ENCODE measurements at places on chromosomes 4 and X. TPM values are rescaled to one million over a fixed set of nuclear protein-coding genes. Genes with fewer than 3 reads are reported as not detected.
A peak's percentile ranks its signal among the peaks of the same experiment; 100 is the strongest.

GRCh38 chrX:40074959-40075332 lies 22.8 kb downstream of the BCOR start:
- H3K4me3 ChIP-seq, result no peak overlapping the region
- no peaks in the 10 kb centered on the region for H3K27me3 ChIP-seq
- DNase-seq, result peak; percentile 34
- H3K27ac ChIP-seq, result no peak overlapping the region

GRCh38 chr4:38684271-38684670 lies 20.3 kb downstream of the KLF3 start:
- no peak overlapping the region for H3K4me3 ChIP-seq
- peaks cover 31% of the 10 kb centered on the region for H3K36me3 ChIP-seq
- no peak for DNase-seq
- H3K27me3 ChIP-seq, result no peaks in the 10 kb centered on the region
- no peak overlapping the region for H3K27ac ChIP-seq

- H3K27me3 ChIP-seq, result no peaks in the 10 kb centered on the region
- no peak overlapping the region for H3K4me3 ChIP-seq
- H3K36me3 ChIP-seq, result no peaks in the 10 kb centered on the region
- H3K4me1 ChIP-seq, result no peaks in the 10 kb centered on the region
Measured at GRCh38 chr4:95250544-95251137, 298.1 kb downstream of the UNC5C start.

DNA sequence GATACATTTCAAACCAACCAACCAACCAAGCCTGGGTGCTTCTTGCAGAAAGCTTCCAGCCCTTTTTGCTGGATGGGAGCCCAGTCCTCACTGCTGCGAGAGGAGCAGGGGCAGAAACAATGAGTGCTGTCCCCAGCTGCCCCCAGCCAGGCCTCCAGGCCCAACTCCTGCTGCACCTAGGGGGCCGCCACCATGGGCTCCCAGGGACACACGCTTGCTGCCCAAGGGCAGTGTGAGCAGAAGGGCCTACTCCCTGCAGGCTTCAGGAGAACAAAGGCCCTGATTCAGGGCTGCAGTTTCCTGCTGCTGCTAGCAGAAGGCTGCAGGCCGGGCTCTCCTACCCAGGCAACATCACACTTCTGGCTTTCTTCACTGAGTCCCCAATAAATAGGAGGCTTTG lies 37.7 kb upstream of the ENPP6 start:
- no peak overlapping the region for H3K27ac ChIP-seq
- H3K27me3 ChIP-seq, result no peaks in the 10 kb centered on the region
- H3K4me1 ChIP-seq, result no peaks in the 10 kb centered on the region
- no peak for DNase-seq
- no peaks in the 10 kb centered on the region for H3K36me3 ChIP-seq
- H3K4me3 ChIP-seq, result no peak overlapping the region

- H3K36me3 ChIP-seq, result peaks cover 4% of the 10 kb centered on the region
- no peaks in the 10 kb centered on the region for H3K27me3 ChIP-seq
- H3K4me1 ChIP-seq, result peaks cover 5% of the 10 kb centered on the region
- H3K27ac ChIP-seq, result no peak overlapping the region
Measured at GRCh38 chrX:72269671-72270251, 7.3 kb downstream of the RPS4X start.

DNA sequence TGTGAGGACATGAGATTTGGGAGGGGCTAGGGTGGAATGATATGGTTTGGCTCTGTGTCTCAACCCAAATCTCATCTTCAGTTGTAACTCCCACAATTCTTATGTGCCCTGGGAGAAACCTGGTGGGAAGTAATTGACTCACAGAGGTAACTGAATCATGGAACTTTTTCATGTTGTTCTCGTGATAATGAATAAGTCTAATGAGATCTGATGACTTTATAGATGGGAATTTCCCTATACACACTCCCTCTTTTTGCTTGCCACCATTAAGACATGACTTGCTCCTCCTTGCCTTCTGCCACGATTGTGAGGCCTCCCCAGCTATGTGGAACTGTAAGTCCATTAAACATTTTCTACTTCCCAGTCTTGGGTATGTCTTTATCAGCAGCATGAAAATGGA lies 253.2 kb upstream of the GK2 start:
- no peaks in the 10 kb centered on the region for H3K36me3 ChIP-seq
- H3K27ac ChIP-seq, result no peak overlapping the region
- H3K4me1 ChIP-seq, result no peaks in the 10 kb centered on the region
- no peak overlapping the region for H3K4me3 ChIP-seq

DNA sequence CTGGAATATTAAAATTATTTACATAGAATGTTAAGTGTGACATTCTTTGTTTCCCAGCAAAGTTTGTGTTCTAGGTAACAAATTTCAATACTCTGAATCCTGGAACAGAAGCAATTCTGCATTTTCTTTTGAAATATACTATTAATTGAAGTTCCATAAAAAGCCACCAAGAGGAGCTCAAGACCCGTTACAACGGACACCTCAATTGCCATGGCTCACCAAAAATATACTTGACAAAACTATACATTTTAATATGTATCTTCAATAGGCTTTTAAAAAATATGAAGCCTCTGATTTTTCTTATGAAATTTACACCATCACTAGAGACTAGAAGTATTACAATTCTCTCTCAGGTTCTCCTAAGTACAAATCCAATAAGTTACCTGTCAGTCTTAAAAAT lies 111.4 kb downstream of the NYX start:
- H3K36me3 ChIP-seq, result no peaks in the 10 kb centered on the region
- no peak overlapping the region for H3K4me3 ChIP-seq
- peaks cover 9% of the 10 kb centered on the region for H3K27me3 ChIP-seq
- DNase-seq, result no peak
- no peak overlapping the region for H3K27ac ChIP-seq

DNA sequence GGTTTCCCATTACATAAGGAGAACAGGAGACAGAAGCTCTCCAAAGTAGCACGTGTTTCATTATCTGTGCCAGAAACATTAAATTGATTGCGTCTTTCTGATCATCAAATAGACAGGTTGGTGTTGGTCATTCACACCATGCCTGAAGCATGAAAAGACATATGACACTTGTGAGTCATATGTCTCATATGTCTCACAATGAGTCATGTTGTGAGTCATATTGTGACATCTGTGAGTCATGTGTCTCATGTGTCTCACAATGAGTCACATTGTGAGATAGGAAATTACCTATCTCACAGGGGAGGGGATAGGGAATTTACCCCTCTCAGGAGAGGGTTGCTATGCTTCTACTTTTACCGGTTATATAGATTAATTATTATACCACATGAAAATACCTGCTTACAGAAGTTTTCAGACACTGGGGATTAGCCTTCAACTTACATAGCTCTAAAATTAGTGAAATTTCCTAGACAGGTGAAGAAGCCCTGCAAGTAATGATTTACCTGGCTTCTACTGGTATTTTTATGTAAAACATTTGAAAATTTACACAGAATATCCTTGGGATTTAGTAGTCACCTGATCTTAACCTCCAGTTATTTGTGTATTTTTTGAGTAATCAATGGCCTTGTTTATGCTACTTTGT lies 80.8 kb downstream of the NPFFR2 start:
- no peaks in the 10 kb centered on the region for H3K27me3 ChIP-seq
- no peaks in the 10 kb centered on the region for H3K4me1 ChIP-seq
- DNase-seq, result no peak
- no peaks in the 10 kb centered on the region for H3K36me3 ChIP-seq

GRCh38 chr4:90122355-90122748 lies 4.8 kb upstream of the CCSER1 start:
- DNase-seq, result no peak
- H3K4me3 ChIP-seq, result no peak overlapping the region
- H3K36me3 ChIP-seq, result no peaks in the 10 kb centered on the region
- H3K27ac ChIP-seq, result no peak overlapping the region

GRCh38 chrX:125436855-125437254 lies 117.2 kb downstream of the TEX13C start:
- no peak overlapping the region for H3K4me3 ChIP-seq
- no peaks in the 10 kb centered on the region for H3K27me3 ChIP-seq
- DNase-seq, result no peak
- H3K27ac ChIP-seq, result no peak overlapping the region
- no peaks in the 10 kb centered on the region for H3K4me1 ChIP-seq

- no peaks in the 10 kb centered on the region for H3K4me1 ChIP-seq
- H3K27ac ChIP-seq, result no peak overlapping the region
Measured at GRCh38 chr4:113106108-113106507, 56.7 kb downstream of the ANK2 start.

GRCh38 chr4:118340109-118340508 lies 12.7 kb downstream of the PRSS12 start:
- no peak for DNase-seq
- H3K4me3 ChIP-seq, result no peak overlapping the region
- no peaks in the 10 kb centered on the region for H3K27me3 ChIP-seq
- peaks cover 16% of the 10 kb centered on the region for H3K4me1 ChIP-seq
- no peak overlapping the region for H3K27ac ChIP-seq

GRCh38 chr4:78767350-78767749 lies 8.8 kb upstream of the BMP2K start:
- no peaks in the 10 kb centered on the region for H3K4me1 ChIP-seq
- H3K36me3 ChIP-seq, result no peaks in the 10 kb centered on the region
- no peak overlapping the region for H3K27ac ChIP-seq
- no peaks in the 10 kb centered on the region for H3K27me3 ChIP-seq

DNA sequence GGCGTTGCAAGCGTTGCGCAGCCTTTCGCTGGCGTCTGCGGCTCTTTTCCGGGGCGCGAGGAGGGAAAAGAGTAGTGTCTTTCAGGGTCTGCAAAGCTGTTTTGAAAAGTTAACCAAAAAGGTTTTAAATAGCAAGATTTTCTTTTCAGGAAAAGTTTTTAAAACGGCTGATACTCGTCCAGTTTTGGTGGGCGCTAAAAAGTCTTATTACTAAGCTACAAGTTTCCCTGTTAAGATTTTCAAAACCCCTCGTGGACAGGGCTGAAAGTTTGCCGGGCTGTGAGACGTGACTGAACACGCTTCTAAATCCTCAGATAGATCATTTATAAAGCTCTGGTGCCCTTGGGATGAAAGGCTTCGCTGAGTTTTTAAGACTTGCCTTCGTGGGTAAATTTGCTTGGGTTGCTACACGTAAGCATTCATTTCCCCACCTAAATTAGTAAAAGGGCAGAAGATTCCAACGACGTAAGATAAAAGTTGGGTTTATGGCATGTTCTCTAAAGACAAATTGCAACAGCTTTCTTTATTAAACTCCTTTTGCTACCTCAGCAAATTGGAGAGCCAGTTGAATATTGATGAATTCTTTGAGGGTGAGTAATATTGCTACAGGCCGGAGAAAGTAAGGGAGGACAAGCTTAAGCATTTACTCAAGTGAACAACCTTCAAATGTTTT lies 91.5 kb downstream of the HPRT1 start:
- DNase-seq, result no peak
- H3K27ac ChIP-seq, result no peak overlapping the region
- H3K27me3 ChIP-seq, result peaks cover 33% of the 10 kb centered on the region
- H3K4me1 ChIP-seq, result peaks cover 3% of the 10 kb centered on the region

DNA sequence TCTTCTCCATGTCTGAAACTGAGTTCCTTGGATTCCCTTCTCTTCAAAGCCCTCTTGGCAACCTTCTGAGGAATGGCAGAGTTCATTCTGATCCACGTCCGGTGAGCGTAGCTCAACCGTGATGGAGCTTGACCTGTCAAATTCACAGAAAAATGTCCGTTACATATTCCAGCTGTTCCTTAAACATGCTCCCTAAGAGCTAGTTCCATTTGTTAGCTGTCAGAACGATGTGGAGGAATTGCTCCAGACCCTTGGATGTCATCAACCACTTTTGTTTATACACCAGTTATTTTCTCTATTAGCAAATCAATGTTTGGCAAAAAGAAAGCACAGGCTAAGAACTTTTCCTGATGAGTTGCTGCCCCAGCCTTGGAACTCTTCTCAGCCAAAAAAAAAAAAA lies 50.1 kb downstream of the NHS start:
- no peaks in the 10 kb centered on the region for H3K4me1 ChIP-seq
- no peaks in the 10 kb centered on the region for H3K36me3 ChIP-seq
- no peaks in the 10 kb centered on the region for H3K27me3 ChIP-seq
- no peak overlapping the region for H3K4me3 ChIP-seq
- H3K27ac ChIP-seq, result no peak overlapping the region
- no peak for DNase-seq

DNA sequence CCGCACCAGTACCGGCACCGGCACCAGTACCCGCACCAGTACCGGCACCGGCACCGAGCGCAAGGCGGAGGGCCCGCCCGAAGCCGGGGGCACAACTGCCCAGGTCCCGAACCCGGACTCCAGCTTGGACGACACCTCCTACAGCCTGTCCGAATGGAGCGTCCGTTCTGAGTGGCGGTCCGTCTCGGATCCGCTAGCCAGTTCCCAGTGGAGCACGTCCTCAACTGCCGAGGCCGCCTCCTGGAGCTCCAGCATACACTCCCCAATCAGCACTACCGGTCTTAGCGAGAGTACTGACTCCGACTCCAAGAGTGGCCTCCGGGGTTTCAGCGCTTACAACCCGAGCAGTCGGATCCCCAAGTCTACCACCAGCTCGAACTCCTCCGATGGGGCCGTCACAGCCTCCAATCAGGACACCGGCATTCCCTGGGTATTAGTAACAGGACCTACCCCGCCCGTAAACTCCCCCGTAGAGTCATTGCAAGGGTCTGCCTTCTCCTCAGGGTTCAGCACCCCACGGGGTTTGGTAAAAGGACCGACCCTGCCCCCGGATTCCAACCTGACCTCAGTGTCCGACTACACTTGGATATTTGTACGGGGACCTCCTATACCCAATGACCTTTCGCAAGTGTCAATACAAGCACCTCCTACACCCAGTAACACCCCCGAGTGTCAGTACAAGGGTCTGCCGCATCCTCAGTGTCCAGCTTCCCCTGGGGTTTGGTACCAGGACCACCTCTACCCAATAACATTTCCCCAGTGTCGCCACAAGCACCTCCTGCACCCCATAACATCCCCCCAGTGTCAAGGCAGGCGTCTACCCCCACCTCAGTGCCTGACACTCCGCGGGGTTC lies 721 bp upstream of the MAOA start:
- peak; percentile 66 for DNase-seq
- H3K4me1 ChIP-seq, result no peaks in the 10 kb centered on the region
- peak overlapping the region; percentile 84 for H3K27ac ChIP-seq
- H3K36me3 ChIP-seq, result no peaks in the 10 kb centered on the region

GRCh38 chr4:165715989-165716388 lies 157.0 kb upstream of the TLL1 start:
- DNase-seq, result no peak
- no peak overlapping the region for H3K4me3 ChIP-seq
- no peaks in the 10 kb centered on the region for H3K36me3 ChIP-seq

GRCh38 chr4:1367230-1367935 lies 20.4 kb downstream of the UVSSA start:
- H3K27me3 ChIP-seq, result no peaks in the 10 kb centered on the region
- no peaks in the 10 kb centered on the region for H3K36me3 ChIP-seq
- no peak overlapping the region for H3K4me3 ChIP-seq
- peak; percentile 1 for DNase-seq
- no peak overlapping the region for H3K27ac ChIP-seq
- H3K4me1 ChIP-seq, result no peaks in the 10 kb centered on the region

DNA sequence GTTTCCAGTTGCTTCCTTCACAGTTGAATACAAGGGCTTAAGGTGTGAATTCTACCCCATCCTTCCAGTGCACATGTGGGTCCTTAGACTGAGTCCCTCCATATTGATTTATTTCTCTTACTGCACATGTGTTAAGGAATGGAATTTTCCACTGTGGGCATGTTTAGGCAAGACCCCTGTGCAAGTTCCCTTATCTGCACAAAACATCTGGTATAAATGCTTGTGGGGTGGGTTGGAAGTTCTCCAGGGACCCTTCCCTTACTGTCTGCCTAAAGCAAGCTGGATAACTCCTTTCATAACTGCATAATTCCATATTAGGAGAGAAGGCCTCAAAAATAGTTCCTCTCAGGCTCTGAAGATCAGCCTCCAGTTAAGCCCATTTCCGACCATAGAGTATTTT lies 570.9 kb downstream of the ADGRL3 start:
- H3K4me1 ChIP-seq, result no peaks in the 10 kb centered on the region
- H3K4me3 ChIP-seq, result no peak overlapping the region
- H3K36me3 ChIP-seq, result no peaks in the 10 kb centered on the region

Gene SHROOM2
- 3.7 TPM for total RNA-seq

Gene GPC4
- total RNA-seq, result 8.8 TPM

Gene CPE
- 42.4 TPM for total RNA-seq

Gene TET2
- 6.6 TPM for total RNA-seq

Measured in pancreas (tissue), 10 donors.